Activated T-cell treated with anti-CD3 and anti-CD28 coated beads for 4 hours (primary cell): ENCODE measurements at places on chromosomes 3 and 15.

DNA sequence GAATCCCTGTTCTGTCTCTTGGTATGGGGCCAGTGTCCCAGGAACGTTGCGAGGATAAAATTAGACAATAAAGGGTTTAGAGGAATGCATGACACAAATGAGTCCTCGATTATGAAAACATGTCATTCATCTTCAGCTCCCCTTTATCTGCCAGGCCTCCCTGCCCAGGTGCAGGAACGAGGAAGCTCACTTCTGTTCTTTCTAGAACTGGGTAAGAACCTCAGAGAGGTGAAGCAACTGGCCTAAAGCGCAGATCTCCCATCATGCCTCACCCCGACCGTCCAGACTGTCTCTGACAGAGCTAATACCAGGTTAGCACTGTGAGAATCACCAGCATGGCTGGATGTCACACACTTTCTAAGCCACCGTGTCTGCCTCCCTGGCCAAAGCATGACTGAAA, 1.5 kb upstream of the ITIH1 start:
- DNase-seq, result no peak

GRCh38 chr3:161082063-161082462, 23.1 kb downstream of the B3GALNT1 start:
- no peak for DNase-seq

- DNase-seq, result no peak
These were observed 80.1 kb upstream of the TSC22D2 start for GRCh38 chr3:150327678-150328653.

GRCh38 chr3:27826448-27826847, 104.3 kb upstream of the EOMES start:
- DNase-seq, result no peak

DNA sequence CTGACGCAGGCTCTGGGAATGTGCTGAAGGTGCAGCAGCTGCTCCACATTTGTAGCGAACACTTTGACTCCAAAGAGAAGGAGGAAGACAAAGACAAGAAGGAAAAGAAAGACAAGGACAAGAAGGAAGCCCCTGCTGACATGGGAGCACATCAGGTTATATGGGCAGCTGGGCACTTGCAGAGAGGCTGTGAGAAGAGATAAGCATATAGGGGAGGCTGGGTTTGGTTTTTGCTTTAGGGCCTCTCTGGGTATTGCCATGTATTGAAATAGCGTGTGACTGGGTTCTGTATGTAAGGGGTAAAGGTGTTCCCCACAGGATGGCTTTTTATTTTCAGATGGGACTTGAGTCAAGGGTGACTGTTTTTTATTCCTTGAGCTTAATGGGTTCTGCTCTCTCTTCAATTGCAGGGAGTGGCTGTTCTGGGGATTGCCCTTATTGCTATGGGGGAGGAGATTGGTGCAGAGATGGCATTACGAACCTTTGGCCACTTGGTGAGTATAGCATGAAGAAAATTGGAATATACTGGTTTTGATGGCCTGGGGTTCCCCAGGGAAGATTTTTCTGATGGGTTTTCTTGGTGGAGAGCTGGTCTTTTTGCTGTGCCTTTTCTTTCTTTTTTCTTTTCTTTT, 7.4 kb downstream of the PSMD2 start:
- no peak for DNase-seq

- DNase-seq, result no peak
These were observed 56.5 kb downstream of the YEATS2 start for GRCh38 chr3:183754052-183754451.

- DNase-seq, result no peak
These were observed 32.9 kb downstream of the TBC1D2B start for GRCh38 chr15:78044407-78045155.

GRCh38 chr3:45440562-45440961, 52.2 kb downstream of the LARS2 start:
- DNase-seq, result no peak

- DNase-seq, result no peak
These were observed 6.5 kb downstream of the SQOR start for GRCh38 chr15:45641374-45641781.

GRCh38 chr15:89569090-89569745, 6.1 kb upstream of the TICRR start:
- no peak for DNase-seq

- no peak for DNase-seq
These were observed 326.5 kb upstream of the GBE1 start for GRCh38 chr3:82087958-82088357.

DNA sequence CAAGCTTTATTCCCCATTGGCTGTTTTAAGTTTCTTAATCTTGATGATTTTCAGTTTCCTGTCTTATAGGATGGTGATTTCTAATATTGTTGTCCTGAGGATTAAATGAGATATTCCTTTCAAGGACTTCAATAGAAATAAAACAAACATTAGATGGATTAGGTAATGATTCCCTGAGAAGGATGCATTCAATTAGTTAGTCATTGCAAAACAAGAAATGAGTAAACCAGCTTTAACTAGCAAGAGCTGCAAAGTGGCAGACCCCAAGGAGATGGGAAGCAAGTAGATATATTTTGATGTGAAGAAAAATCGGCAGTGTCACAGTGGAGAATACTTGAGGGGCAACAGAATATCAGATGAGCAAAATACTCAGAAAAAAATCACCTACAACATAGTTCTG, 849.1 kb downstream of the TUSC7 start:
- no peak for DNase-seq

- DNase-seq, result no peak
These were observed 11.9 kb downstream of the IQCB1 start for GRCh38 chr3:121822973-121823372.

DNA sequence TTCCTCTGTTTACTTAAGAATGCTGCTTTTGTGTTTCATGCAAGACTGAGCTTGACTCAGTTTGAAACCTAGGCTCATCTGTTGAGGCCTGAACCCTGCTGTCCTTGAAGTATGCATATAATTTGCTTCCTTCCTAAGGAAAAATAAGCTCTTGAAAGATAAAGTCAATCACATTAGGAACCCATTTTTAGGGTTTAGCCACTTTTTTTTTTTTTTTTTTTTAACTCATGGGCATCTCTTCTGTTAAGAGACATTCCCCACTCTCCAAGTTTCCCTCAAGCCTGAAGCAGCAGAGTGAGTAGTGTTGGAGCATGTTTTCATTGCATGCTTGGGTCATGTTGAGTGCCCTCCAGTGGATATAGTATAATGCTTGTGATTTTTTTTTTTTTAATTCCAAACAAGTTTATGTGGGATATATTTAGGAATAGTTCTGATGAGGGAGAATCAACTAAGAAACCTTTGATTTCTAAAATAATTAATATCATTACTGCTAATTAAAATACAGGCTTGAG, 3.6 kb downstream of the CTNNB1 start:
- no peak for DNase-seq

DNA sequence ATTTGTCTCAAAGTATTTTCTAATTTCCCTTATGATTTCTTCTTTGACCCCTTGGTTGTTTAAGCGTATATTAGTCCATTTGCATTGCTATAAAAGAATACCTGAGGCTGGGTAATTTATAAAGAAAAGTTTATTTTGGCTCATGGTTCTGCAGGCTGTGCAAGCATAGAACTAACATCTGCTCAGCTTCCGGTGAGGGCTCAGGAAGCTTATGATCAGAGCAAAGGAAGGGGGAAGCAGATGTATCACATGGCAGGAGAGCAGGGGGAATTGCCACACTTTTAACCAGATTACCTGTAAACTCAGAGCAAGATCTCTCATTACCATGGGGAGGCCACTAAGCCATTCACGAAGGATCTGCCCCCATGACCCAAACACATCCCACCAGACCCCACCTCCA, 148.2 kb downstream of the PDE8A start:
- DNase-seq, result no peak

DNA sequence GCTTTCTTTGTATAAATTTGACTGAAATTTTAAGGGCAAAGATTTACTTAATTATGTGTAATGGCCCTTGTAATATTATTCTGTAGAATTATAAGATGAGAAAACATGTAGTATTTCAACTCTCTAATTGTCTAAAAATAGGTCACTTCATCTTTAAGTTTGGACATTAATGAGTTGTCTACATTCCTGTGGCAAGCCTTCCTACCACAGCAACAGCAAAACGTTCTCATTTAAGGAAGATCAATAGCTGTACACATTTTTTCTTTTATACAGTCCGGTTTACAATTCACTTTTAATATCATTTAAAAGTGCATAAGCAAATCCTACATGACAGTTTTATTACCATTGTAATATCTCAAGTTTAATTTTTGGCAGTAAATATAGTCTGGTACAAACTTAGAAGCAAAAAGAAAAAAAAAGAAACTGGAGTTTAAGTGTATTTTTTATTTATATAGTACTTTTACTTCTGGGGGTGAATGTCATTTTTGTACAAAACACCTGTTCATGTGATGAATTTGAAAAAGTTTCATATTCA, 501.8 kb downstream of the ZPLD1 start:
- DNase-seq, result no peak

- DNase-seq, result no peak
These were observed 103.3 kb upstream of the COL8A1 start for GRCh38 chr3:99534951-99535704.

- DNase-seq, result peak; percentile 77
These were observed 25.8 kb downstream of the EFCC1 start for GRCh38 chr3:129026728-129027543.

- no peak for DNase-seq
These were observed 212.5 kb upstream of the UBE2E1 start for GRCh38 chr3:23592961-23593931.

GRCh38 chr3:69368129-69368741, 17.7 kb downstream of the FRMD4B start:
- no peak for DNase-seq

GRCh38 chr3:80492162-80492561, 724.4 kb upstream of the ROBO1 start:
- DNase-seq, result no peak

DNA sequence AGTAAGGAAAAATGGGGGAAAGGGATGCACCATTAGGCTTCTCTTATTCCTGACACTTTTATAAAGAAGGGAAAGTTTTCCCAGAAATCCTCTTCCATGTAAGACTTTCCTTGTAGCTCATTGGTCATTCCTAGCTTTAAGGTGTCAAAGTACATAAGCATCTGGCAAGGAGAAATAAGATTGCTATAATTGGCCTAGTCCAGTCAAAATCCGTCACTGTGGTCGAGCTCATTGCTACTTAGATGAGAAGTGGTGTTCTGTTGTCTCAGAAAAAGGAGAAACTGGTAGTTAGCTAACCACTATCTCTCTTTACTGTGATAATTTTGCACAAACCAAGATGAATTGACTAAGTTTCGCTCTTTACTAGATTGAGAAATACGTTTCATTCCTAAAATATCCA, 370.1 kb downstream of the CNTN4 start:
- no peak for DNase-seq

- no peak for DNase-seq
These were observed 105.2 kb downstream of the DAPK2 start for GRCh38 chr15:63940966-63941620.

GRCh38 chr15:58518626-58519025, 86.8 kb downstream of the LIPC start:
- no peak for DNase-seq

- no peak for DNase-seq
These were observed 6.1 kb downstream of the MINDY4B start for GRCh38 chr3:150899141-150899540.

GRCh38 chr15:62464705-62465104, 299.6 kb upstream of the C2CD4B start:
- no peak for DNase-seq

DNA sequence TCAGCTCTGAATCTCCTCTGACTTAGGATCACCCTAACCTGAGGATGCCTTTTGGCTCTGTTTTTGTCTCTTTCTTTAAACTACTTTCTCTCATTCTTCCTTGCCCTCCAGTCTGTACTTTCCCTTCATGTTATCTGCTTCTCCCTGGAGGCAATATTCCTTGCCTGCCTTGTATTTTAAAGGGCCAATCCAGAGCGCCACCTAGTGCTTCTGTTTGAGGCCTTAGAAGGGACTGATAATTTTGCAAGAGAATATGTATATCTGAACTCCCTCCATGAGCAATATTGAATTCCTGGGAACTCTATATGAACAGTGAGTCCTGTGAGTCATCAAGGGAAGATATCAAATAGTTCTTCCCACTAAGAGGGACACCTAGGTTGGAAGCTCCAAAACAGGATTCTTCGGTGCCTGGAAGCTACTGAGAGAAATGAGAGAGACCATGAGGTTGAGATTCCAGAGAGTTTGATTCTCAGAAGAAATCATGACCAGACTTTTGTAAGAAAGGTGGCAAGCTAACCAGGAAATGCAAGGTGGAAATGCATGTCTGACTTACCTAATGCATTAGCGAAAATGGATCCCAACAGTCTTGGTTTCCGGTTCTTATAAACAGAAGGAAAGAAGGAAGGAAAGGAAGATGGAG, 203.8 kb upstream of the CD96 start:
- DNase-seq, result peak; percentile 23

- DNase-seq, result no peak
These were observed 106.6 kb downstream of the TGFBR2 start for GRCh38 chr3:30712991-30713390.

- no peak for DNase-seq
These were observed 7.5 kb upstream of the MTHFS start for GRCh38 chr15:79904271-79904670.

DNA sequence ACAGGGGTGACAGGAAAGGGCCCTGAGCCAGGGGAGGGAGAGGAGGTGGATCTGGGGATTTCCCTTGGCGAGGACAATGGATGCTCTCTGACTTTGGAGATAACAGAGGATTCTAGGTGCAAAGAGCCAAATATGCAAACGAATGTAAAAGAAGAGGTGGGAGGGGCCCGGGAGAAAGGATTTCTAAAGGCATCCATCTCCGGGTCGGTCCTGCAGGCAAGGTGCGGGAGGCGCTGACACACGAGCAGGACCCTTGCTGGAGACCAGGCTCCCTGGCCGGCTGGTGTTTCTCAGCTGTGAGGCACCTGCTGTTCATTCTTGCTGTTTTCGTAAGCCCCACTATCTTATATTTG, 115.2 kb upstream of the TLE3 start:
- DNase-seq, result no peak

DNA sequence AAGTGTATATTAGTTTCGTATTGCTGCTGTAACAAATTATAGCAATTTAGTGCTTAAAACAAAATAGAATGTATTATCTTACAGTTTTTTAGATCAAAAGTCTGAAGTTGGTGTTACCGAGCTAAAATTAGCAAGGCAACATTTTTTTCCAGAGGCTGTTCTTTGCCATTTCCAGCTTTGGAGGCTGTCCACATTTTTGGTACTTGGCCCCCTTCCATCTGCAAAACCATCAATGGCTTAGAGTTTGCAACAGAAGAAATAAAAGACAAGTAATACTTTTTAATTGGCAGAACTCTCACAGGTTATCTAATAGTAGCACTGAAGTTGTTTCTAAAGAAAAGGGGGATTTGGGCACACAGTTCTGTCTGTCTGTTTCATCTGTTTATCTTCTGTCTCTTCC, 1248.5 kb downstream of the ROBO1 start:
- DNase-seq, result no peak

DNA sequence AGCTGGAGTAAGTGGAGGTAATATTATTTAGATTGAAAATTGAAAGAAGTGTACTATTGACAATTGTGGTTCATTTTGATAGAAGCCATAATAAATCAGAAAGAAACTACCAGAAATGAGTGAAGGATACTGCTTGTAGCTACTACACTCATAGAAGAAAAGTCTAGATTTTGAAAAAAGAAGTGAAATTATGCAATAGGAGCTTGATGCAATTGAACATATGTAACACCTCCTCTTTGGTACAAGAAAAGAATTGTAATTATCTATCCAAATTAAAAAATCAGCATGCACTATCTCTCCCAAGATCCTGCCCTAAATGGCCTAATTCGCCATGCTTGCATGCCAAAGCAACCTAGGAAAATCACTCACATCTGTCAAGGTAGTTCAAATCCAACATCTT, 51.1 kb upstream of the CD200R1L start:
- no peak for DNase-seq
